ENCODE measurements at places on chromosomes 5 and 9.

GRCh38 chr5:74369173-74369572 is 271.4 kb downstream of the ENC1 start:
- no peak for DNase-seq

GRCh38 chr5:53350368-53350767 is 130.1 kb upstream of the FST start:
- DNase-seq = no peak

DNA sequence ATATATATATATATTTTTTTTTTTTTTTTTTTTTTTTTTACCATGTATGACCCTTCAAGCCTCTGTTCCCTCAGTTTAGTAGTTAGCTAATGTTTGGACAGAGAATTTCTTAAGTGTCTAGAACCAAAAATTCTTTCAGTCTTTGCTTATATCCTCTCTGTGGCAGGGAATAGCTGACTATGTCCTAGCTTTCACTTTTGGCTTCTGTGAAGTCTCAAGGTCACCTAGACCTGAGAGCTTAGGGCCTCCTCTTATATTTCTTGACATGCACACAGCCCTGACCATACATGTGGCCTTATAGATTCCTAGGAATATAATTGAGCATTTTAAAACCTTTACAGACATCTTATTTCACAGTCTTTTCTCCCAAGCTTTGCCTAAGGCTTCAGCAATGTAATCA is 930.8 kb upstream of the CDH9 start:
- no peak for DNase-seq

DNA sequence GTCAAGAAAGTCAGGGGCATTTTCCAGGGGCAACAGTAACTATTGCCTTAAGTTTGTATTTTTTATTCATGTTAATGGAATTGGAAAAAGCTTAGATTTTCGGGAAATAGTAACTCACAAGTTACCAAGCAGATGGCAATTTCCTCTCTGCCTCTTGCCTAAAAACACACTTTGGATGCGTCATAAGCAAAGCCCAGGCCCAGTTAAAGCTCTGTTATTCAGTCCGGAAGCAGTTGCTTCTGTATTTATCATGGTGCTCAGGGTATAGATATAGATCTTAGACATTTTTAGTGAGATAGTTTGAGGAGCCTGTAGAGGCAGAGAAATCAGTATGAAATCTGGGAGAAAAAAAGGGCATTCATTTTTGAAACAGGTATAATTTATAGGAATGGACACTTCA is 260.3 kb upstream of the TNC start:
- no peak for DNase-seq

- no peak for DNase-seq
Observed at GRCh38 chr9:128335161-128335560, 5.2 kb upstream of the SLC27A4 start.

- DNase-seq = no peak
Observed at GRCh38 chr5:30752015-30752414, 441.5 kb upstream of the CDH6 start.

DNA sequence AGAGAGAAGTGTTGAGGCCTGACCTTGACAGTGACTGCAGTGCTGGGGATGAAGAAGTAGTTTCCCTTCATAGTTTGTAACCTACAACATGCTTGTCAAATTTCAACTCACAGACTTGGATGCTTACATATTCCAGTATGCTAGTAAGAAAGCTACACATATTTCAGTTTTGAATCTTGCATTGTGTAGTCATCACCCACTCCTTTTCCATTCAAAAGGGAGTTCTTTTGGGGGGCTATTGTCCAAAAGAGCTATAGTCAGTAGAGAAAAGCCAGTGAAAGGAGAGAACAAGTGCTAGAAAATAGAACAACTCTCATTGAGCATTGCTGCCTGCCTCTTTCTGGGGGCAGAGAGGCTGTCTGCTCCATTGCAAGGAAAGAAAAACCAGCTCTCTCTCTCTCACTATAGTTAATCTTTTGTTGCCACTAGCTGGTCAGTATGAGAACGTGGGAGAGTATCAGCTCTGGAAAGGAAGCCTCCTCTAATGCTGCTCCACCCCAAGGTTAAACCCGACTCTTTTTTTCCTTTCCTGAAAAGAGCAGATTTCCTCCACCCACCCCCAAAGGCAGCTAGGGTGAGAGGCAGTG is 7.3 kb downstream of the ASTN2 start:
- no peak for DNase-seq

- no peak for DNase-seq
Observed at GRCh38 chr9:109454041-109454440, 44.1 kb downstream of the PTPN3 start.

- DNase-seq = no peak
Observed at GRCh38 chr9:118529210-118529609, 825.0 kb downstream of the TLR4 start.

DNA sequence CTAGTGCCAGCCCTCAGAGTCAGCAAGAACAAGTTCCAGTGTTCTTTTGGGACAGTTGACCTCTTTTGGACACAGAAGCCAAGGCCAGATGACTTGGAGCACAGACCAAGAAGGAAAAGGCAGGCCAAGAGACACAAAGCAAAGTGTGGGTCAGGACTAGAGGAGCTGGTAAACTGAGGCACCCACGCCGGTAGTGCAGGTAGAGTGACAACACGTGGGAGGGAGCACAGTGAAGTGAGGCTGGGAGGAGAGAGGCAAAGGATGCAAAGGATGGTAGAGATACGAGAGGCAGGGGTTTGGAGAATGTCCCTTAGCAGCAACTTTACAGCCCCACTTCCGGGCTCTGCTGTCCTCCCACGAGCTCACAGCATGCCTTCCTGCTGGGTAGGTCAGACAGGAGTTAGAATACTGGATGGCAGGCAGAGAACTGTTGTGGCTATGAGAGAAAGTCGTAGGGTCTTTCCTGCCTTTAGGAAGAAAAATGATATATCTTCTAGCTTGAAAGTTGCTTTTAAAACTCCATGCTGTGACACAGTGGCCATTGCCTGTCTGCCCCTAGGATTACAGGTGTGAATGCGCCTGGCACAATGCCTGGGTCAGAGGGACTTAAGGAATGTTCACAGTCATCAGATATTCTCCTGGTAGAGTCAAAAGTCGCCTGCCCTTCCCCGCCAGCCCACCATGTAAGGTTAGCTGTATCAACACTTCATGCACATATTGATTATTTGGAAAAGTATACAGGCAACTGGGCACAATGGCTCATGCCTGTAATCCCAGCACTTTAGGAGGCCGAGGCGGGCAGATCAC is 97.9 kb downstream of the PDE8B start:
- no peak for DNase-seq

GRCh38 chr9:34690983-34691935 is at the start of gene CCL19:
TSS of gene CCL19 (minus strand) at chr9:34691276. CDS start at chr9:34691139, 137 bp downstream.
- DNase-seq = no peak

- DNase-seq = no peak
Observed at GRCh38 chr9:93127395-93127911, 6.6 kb downstream of the NINJ1 start.

DNA sequence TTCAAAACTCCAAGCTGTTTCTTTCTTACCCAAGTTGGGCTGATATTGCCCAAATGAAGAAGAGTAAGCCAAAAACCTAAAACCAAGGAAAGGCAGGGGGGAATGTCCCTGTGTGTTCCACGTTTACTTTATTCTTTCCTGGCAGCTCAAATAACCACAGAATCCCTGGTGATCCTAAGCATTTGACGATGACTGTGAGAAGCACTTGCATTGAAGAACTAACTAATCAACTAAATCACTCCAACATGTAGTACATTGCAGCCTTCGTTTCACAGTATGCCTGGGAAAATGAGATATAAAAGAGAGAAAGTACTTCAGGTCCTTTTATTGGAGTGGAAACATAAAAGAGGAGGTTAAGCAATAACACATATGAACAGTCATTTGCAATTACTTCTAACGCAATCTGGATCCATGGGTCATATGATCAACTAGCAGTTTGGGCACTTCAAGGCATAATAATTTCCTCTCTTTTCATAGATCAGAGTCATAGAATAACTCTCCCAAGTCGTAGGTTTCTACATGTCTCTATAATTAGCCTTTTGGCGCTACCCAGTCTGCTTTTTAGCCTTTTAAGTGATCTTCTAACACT is 338.4 kb downstream of the TMEM167A start:
- DNase-seq = no peak

DNA sequence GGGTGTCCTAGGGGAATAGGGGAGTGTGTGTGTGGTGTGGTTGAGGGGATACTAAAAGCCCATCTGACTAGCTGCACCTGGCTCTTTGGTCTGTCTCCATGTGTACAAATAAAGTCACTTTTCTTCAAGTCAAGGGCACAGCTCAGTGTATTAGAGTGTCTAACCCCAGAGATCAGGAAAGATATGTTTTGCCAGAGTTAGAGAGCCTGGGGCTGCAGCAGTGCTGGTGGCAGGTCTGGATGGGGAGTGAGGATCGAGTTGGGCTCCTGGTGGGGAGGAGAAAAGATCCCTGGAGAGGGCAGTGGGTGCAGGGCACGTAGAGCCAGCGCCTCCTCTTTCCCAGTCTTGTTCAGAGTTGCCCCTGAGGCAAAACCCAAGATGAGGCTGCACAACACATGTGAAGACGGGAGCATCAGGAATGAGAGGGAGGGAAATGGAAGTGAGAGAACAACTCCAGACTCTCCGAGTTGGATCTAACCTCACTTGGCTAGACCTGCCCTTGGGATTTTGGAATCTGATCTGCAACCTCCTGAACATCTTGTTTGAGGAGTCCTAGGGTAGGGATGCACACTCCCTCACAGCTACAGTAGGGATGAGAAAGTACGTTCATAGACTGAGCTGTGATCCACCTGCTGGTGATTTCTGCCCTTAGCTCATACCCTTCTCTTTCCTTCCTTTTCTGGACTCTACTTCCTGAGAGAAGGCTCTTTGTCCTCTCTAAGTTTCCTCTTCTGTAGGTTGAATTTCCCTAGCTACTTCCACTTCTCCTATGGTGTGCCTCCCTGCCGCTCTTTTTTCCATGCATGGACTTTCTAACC is 309.9 kb downstream of the ZSWIM6 start:
- no peak for DNase-seq

DNA sequence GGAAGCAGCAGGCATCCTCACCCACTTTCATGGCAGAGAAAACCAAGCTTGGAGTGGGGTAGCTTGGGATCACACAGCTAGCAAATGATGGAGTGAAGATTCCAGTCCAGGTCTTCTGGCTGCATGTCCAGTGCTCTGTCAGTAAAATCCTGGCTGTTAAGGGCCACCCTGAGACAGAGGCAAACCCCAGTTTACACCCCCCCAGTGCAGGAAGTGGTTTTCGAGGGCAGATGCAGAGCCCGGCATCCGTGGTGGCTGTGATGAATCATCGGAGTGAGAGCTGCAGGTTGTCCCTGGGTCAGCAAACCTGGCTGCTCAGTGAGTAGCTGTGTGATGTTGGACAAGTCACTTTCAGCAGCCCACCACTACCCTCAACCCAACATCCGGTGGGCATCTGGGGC is 115.4 kb downstream of the RGS3 start:
- DNase-seq = peak; percentile 69

GRCh38 chr9:652914-653313 is 188.6 kb upstream of the DMRT1 start:
- DNase-seq = no peak

- DNase-seq = no peak
Observed at GRCh38 chr9:108278341-108278740, 577.4 kb downstream of the ACTL7B start.

DNA sequence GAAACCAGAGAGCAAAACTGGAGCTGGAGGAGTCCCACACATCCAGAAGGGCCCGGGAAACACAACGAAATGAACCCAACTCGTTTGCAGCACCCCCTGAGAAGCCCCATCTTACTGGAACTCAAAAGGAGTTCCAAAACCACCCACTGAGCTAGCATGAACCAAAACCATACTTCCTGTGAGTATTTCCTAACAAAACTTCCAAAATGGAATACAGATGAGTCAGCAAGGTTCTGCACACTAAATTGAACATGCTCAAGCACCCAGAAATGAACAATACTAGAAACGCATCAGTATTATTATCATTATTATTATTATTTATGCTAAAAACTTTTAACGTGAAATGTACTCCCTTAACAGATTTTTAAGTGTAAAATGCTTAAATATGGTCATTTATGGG is 8.0 kb upstream of the SPOCK1 start:
- DNase-seq = no peak

GRCh38 chr9:127923046-127923445 is 6.2 kb upstream of the ST6GALNAC4 start:
- no peak for DNase-seq

DNA sequence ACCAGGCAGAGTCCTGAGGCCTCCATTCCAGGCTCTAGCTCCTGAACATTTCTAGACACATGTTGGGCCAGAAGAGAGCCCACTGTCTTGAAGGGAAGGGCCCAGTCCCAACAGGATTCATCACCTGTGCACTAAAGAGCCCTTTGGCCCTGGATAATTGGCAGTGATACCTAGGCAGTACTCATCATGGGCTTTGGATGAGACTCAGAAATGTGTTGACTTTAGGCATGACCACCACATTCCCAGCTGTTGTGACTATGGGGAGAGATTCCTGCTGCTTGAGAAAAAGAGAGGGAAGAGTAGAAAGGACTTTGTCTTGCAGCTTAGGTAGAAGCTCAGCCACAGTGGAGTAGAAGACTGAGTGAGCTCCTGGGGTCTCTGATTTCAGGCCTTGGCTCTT is 138.4 kb upstream of the DAPK1 start:
- DNase-seq = no peak
